H1 (cell line): ENCODE measurements at places on chromosomes 11 and 22. TPM values are rescaled to one million over a fixed set of nuclear protein-coding genes. Genes with fewer than 3 reads are reported as not detected.

OR52H1 gene
- polyA plus RNA-seq: 0.09 TPM in 2 replicates

GRCh38 chr11:46890665-46891064 is 27.7 kb downstream of the LRP4 start:
- no peak for DNase-seq

GRCh38 chr11:76778874-76779273 is 4.3 kb upstream of the TSKU start:
- no peak for DNase-seq

DESI1 gene
- 27.6 and 31.2 TPM in 2 replicates for polyA plus RNA-seq

GRCh38 chr22:38413085-38414008 is 41.7 kb downstream of the KCNJ4 start:
- peak; percentile 44 for DNase-seq

SYCE3 gene
- 1.9 and 2.9 TPM in 2 replicates for polyA plus RNA-seq

- no peak for DNase-seq
These were observed 4.2 kb upstream of the MPEG1 start for GRCh38 chr11:59216641-59217564.

TUBA8 gene
- 3.5 and 4.0 TPM in 2 replicates for polyA plus RNA-seq

DNA sequence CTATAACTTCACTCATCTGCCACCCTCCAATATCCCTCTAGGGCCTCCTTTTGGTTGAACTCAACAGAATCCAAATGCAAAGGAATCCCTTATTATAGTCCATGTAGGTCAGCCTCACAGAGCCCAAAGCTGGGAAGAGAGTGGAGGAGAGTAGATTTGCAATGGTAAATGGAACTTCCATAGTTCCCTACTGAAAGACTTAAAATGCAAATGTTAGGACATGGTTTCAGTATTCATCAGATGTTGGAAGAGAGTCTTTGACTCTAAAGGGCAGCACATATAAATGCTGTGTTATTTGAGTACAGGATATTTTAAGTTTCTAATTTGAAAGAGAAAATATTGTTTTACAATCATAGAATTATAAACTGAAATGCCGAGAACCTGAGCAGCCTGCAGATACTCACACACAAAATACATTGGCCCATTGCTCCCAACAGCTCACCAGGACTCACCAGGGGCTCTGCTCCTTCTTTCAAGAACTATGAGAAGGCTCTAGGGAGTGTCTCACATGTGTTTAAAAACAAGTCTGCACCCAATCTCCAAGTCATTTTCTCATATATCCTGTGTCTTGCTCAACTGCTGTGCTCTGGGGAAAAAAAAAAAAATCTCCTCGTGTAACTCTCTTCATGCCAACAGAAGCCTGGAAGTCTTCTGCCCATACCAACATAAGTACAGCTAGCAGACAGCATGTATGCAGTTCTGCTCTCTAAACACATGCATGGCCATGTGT is 39.6 kb downstream of the SYT9 start:
- no peak for DNase-seq

DNA sequence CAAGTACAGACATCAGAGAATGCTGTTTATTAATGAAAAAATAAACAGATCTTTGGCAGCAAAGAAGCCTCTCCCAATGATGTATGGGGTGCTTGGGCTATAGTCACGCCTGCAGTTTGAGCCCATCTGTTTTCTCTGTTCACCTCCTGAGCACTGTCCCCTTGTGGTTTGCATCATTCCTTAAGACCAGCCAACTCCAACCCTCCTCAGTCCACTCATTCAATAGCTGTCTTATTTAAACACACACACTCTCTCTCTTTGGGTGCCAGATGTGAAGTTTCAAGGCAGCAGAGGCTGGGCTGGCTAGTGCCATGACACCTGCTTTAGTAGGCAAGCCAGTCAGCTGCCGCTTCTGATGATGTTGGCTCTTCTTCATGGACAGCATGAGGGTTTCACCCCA is 58.1 kb downstream of the POLD3 start:
- no peak for DNase-seq

- DNase-seq: no peak
These were observed 69.4 kb downstream of the RBFOX2 start for GRCh38 chr22:35959121-35959800.

CRYBB2 gene
- polyA plus RNA-seq: 0.12 and 0.31 TPM in 2 replicates
